ENCODE measurements at places on chromosomes 6 and 20.

- DNase-seq = no peak
These were observed 4.7 kb upstream of the TBC1D32 start for GRCh38 chr6:121338956-121339355.

DNA sequence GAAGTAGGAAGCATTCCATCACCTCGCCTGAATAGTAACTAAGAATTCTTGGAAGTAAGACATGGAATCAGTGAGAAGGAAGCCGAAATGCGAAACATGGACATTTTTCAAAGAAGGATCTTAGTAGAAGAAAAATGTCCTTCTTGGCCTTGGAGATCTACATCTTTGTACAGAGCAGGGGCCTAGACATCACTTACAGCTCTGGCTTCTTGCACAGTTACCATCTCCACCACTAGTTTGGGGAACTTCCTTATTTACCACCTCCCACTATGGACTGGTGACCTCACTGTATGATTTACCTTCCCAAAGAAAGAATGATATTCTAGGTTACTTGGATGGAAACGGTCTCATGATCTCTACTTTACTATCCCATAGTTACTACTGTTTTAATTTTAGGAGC lies 15.7 kb downstream of the CASS4 start:
- DNase-seq = no peak

DNA sequence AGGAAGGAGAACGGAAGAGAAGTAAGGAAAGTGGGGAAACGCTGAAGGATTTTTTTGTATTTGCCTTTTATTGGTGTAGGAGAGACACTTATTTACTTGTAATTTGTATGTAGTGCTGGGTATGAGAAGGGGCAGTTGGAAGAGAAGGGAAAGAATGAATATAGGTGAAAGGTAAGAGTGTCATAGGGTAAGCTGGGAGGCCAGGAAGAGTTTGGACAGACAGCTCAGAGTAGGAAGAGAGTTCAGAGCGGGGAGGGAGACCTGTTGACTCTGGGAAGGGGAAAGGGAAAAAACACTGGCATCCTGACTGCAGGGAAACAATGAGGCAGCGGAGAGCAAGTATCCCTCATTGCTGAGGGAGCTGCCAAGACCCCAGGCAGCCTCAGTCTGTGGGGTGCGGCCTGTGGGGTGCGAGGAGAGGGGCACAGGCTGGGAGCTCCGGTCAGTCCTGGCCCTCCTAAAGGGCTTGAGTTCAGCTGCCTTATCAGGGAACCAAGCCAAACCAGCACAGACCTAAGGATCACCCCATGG lies 3.1 kb downstream of the TRAF3IP2 start:
- no peak for DNase-seq

GRCh38 chr20:13111249-13111911 lies 102.6 kb downstream of the SPTLC3 start:
- no peak for DNase-seq

DNA sequence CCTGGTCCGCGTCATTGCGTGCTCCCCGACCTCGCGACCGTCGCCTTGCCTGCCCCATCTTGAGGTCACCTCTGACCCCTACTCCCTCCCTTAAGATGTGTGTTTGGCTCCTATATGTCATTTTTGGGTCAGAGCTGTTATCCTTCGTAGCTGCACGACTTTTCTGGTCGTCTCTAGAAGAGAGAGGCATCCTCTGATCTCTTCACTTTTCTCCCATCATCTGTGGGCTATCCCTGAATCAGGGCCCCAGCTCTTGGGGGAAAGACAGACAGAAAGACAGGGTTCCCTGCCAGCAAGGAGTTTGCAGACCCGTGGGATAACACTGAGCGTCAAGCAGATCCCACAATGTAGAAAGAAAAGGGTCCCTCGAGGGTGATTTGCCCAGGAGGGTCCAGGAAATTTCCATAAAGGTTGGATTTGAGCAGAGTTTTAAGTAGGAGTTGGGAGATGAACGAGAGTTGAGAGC lies 555 bp downstream of the FAM120B start:
- no peak for DNase-seq

DNA sequence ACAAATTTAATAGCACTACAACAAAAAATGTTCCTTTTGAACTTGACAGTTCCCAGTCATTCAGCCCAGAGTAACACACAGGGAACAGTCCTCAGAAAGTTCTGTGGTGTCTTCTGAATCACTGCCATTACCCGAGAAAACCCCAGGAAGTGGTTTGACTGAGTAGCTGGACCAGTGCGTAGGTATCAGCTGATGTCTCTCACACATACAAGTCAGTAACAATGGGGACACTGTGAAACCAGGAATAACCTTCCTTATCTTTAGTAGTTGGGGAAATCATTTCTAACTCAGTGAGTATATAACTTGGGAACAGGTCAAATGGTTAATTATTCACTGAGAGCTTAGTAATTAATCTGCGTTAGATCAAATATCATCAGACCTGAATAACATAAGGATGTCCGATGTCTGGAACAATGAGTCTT lies 73.1 kb downstream of the HIVEP2 start:
- DNase-seq = no peak
